Lung (tissue), 17 donors: ENCODE measurements at places on chromosomes 6 and 20. TPM values are rescaled to one million over a fixed set of nuclear protein-coding genes. Genes with fewer than 3 reads are reported as not detected.

Gene FAM83B
- 0.86 TPM for total RNA-seq

Gene PRICKLE4
- total RNA-seq, result 6.9 TPM

DNA sequence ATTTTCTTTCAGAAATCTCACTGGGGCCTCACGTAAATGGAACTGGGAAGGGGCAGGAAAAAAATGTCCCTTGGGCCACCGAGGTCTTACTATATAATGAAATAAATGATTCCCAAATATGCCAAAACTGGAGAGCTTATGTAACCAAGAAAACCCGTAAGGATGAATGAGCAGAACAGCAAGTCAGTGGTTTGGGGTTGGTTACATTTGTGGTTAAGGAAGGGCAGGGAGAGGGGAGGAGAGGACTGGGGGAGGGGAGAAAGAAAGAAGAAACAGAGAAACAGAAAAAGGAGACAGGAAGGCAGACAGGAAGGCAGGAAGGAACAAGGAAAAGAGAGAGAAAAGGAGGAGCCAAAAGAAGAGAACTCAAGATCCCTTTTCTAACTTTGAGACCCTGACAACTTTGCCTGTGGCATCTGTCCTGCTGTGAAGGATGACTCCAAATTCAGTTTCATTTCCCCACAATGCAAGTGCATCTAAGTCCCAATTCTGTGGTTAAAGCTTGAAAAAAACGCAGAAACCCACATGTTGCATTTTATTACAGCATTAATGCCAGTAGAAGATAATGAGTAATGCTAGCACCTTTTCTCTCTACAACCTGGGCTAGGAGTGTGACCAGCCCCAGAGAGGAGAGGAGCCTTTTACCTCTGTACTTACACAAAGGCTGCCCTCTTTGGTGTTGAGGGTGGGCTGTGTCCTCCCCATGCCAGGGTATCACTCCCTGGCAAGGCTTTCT is 10.8 kb upstream of the ARMC2 start:
- H3K27me3 ChIP-seq, result no peaks in the 10 kb centered on the region
- H3K4me1 ChIP-seq, result no peaks in the 10 kb centered on the region
- H3K4me3 ChIP-seq, result no peak overlapping the region
- no peak overlapping the region for H3K27ac ChIP-seq
- no peak for DNase-seq

Gene TP53RK
- 15.7 TPM for total RNA-seq

DNA sequence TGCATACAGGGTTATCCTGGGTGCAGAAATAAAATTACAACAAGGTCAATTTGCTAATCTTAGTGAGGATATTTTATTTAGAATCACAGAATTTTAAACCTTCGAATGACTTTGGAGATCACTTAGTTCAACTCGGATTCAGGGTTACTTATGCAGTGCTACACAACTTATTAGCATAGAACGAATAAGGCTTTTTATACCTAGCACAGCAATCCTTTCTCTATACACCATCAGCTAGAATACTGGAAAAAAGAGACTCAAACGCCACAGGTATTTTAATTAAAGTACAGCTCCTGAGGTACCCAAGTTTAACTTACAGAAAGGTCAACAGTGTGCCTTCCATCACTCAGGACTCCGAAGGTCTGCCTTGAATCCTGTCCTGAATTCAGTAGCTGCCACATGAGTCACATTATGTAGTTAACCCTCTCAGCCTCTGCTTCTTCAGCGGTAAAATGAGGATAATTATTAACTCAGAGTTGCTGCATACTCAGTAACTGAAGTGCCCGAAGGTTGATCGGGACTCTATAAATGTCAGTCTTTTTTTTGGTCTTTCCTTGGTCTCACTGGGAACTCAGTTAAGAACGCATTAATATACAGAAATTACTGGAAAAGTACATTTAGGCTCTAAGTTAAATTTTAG is 6.0 kb upstream of the QKI start:
- no peak overlapping the region for H3K4me3 ChIP-seq
- no peak overlapping the region for H3K27ac ChIP-seq
- DNase-seq, result peak; percentile 17
- no peaks in the 10 kb centered on the region for H3K27me3 ChIP-seq

Gene KIF25
- 0.46 TPM for total RNA-seq

GRCh38 chr20:5353624-5354496 is 37.1 kb upstream of the PROKR2 start:
- H3K27ac ChIP-seq, result no peak overlapping the region
- H3K4me1 ChIP-seq, result no peaks in the 10 kb centered on the region
- no peaks in the 10 kb centered on the region for H3K36me3 ChIP-seq
- DNase-seq, result no peak
- no peak overlapping the region for H3K4me3 ChIP-seq

DNA sequence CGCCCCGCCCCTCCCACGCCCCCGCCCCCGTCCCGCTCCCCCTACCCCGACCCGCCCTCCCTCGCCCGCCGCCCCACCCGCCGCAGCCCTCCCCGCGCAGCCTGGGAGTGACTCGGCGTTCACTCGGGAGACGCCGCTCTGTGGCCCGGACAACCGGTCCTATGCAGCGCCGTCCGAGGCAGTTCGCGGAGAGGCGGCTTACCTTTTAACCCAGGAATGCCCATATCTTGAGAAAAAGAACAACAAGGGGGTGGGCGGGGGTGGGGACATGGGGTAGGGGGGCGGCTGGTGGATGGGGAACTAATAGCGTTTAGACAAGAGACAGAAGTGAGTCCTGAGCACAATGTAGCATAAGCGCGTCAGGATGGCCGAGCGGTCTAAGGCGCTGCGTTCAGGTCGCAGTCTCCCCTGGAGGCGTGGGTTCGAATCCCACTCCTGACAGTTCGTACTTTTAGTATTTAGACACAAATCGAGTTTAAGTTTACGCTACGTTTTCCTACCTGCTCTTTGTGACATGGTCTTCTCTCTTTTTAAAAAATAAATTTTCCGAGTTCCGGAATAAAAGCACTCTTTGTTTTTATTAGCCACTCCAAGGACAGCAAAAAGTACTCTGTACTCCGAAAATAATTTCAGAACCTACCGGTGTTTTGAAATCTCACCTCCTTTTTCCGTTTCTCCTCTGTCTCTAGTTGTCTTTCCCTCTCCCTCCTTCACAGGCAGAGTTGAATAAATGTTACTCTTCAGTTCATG is 17.1 kb upstream of the HMGN4 start:
- peaks cover 14% of the 10 kb centered on the region for H3K4me1 ChIP-seq
- peak overlapping the region; percentile 99 for H3K27ac ChIP-seq
- DNase-seq, result peak; percentile 93
- no peaks in the 10 kb centered on the region for H3K27me3 ChIP-seq
- H3K4me3 ChIP-seq, result peak overlapping the region; percentile 35
- no peaks in the 10 kb centered on the region for H3K36me3 ChIP-seq

GRCh38 chr20:58996226-58996611 is 10.8 kb downstream of the CTSZ start:
- H3K27me3 ChIP-seq, result no peaks in the 10 kb centered on the region
- peaks cover 5% of the 10 kb centered on the region for H3K4me1 ChIP-seq
- peaks cover 37% of the 10 kb centered on the region for H3K36me3 ChIP-seq
- H3K27ac ChIP-seq, result no peak overlapping the region

Gene FOXC1
- total RNA-seq, result 2.7 TPM

DNA sequence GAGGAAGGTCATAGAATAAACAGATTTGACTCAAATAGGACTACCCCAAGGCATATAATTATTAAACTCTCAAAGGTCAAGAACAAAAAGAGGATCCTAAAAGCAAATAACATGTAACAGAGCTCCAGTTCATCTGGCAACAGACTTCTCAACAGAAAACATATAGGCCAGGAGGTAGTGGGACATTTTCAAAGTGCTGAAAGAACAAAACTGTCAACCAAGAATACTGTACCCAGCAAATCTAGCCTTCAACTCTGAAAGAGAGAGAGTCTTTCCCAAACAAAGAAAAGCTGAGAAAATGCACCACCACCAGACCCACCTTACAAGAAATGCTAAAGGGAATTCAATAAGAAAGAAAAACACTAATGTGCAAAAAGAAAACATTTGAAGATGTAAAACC is 11.9 kb downstream of the NQO2 start:
- H3K4me3 ChIP-seq, result no peak overlapping the region
- no peak overlapping the region for H3K27ac ChIP-seq
- H3K4me1 ChIP-seq, result no peaks in the 10 kb centered on the region
- H3K27me3 ChIP-seq, result no peaks in the 10 kb centered on the region

Gene SLC16A10
- 9.2 TPM for total RNA-seq

GRCh38 chr6:137581019-137581707 is 87.0 kb upstream of the OLIG3 start:
- H3K27ac ChIP-seq, result no peak overlapping the region
- DNase-seq, result no peak
- no peaks in the 10 kb centered on the region for H3K36me3 ChIP-seq
- peaks cover 3% of the 10 kb centered on the region for H3K4me1 ChIP-seq
